Activated CD8-positive, alpha-beta memory T cell treated with anti-CD3 and anti-CD28 coated beads for 4 hours (primary cell): ENCODE measurements at places on chromosomes 16 and 17.

- DNase-seq = no peak
Measured at GRCh38 chr16:84827897-84828296, 8.1 kb downstream of the CRISPLD2 start.

GRCh38 chr17:75872434-75873351 is 5.7 kb downstream of the TRIM47 start:
- no peak for DNase-seq

DNA sequence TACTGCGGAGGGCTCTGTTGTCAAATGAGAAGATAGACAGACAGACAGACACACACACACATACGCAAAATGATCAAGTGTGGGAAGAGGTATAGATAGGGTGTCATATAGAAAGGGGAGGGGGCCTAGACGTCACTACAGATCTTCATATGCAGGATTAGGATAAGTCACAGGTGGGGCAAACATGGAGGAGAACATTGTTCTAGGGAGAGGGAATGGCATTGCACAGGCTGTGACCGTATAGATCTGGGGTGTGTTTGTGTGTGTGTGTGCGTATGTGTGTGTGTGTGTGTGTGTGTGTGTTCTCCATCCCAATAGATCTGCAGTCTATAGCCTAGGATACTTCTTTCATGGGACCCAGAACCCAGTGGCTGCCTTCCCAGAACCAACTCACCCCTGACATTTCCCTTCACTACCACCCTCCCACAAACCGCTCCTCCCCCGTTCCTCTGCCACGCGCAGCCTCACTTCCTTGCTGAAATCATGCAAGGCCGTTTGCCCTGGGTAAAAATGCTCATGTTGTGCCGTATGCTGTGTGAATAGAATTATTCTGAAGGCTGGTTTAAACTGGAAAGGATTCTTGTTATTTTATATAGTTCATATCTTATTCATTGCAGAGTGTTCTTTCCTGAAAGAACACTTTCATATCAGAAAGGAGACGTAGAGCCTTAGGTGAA is 50.5 kb upstream of the CCL1 start:
- DNase-seq = no peak

GRCh38 chr17:27764589-27764988 is 35.7 kb downstream of the NOS2 start:
- DNase-seq = no peak

DNA sequence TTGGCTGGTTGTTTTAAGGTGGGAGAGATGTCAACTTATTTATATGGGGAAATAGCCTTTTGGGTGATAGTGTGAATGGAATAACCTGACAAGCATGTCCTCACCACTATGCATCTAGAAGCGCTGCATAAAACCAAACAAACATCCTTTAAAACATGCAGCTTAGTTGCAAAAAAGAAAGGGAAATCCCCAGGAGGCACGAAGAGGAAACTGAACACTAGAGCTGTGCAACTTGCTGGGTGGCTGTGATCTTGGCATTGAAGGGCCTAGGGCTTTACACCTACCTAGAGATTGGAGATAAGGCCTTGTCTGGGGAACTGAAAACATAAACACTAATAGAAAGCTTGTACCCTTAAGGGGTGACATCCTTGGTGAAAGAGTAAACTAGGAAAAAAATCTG is 7.3 kb downstream of the C16orf54 start:
- no peak for DNase-seq
